WERI-Rb-1 (cell line): ENCODE measurements at places on chromosomes 7 and 10.

GRCh38 chr10:124644771-124645415 lies 99.3 kb downstream of the FAM53B start:
- no peak for DNase-seq

- no peak for DNase-seq
Measured at GRCh38 chr10:88091490-88092061, 228.2 kb downstream of the PTEN start.

DNA sequence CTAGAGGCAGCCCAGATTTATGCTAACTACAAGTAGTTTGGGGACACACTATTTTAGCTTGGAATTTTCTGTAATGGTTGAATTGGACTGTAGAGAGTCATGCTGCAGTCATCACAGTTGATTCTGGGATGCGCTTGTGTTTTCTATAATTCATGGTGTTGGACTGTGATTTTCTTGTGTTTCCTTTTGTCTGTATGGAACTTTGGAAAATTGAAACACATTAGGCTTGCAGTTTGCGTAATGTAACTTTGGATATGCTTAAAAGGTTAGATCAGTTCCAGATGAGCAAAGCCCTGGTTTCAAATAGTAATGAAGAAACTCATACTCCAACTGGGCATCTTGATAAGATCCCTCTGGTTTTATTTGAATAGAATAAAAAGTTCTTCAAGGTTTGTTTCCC lies 502.2 kb downstream of the ARL4A start:
- DNase-seq = no peak

- DNase-seq = no peak
Measured at GRCh38 chr10:90032519-90032918, 331.1 kb downstream of the KIF20B start.

DNA sequence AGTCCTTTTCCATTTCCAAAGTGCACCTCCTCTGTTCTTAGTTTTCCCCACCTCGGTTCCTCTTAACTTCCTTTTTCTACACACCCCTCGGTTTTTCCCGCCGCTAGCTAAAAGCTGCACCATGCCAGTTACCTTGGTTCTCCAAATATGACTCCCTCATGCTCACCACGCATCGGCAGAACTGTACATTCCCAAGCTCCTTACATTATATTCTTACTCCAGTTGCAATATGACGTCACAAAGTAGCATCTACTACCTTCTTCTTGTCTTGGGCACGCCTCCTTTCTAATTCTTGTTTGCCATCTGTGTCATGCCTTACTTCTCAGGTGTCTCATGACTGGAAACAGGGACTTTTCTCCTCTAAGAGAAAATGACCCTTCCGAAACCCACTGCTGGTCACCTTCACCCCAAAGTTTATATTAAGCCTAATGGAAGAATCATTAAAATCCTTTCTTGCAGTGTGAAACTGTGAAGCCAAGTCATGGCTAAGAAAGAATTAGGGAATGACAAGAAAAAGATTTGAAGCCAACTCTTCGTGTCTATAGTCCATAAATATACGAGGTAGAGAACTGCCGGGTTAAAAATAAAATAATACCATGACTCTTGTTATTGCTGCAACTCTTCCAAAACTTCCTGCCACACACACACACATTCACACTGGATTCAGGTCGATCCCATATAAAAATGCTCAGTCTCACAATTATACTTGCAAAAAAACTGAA lies 1.7 kb downstream of the ESYT2 start:
- DNase-seq = no peak

DNA sequence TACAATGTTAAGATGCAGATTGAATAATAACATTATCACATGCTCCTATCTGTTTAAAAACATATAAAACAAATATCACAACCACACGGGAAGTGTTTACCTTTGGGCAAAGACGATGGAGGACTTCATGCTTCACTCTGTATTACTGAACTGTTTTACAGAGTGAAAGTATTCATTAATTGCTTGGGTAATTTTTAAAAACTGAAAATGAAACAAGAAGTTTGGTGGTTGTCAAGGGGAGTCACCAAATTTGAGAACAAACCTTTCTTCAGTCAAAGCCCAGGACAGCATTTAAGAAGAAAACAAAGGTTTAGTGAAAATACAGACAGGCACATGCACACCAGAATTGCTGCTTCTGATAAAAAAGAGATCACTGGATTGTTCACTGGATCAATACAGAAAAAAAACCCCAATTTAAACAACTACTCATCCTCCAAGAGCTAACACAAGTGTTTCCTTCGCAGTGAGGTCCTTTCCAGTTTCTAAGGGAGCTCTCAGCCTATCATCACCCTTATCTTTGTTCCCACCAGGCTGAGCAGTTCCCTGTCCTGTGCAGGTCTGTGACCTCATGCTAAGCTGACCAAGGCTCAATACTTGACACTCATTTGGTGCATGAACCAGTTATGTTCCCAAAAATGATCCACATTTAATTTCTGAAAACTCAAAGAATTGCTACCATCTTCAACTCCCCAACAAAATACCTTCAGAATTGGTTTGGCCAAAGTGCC lies 8.8 kb downstream of the PARP12 start:
- DNase-seq = no peak

DNA sequence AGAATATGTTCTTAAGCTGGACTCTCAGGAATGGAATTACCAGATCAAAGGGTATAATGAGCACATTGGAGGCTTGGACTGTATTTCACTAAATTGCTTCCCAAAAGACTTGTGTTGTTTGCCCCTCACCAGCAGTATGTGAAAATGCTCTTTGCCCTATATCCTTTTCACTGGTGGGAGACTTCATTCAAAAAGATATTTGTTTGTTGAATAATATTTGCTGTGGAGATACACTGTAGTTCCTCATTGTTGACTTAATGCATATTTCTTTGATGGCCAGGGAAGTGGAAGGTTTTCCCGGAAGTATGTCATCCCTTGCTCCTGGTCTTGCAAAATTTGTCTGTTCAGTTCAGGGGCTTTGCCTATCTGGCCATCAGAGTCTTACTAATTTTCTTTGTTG lies 19.4 kb downstream of the GSTO2 start:
- DNase-seq = no peak

- DNase-seq = peak; percentile 68
Measured at GRCh38 chr10:15106352-15107013, 9.3 kb downstream of the RPP38 start.

DNA sequence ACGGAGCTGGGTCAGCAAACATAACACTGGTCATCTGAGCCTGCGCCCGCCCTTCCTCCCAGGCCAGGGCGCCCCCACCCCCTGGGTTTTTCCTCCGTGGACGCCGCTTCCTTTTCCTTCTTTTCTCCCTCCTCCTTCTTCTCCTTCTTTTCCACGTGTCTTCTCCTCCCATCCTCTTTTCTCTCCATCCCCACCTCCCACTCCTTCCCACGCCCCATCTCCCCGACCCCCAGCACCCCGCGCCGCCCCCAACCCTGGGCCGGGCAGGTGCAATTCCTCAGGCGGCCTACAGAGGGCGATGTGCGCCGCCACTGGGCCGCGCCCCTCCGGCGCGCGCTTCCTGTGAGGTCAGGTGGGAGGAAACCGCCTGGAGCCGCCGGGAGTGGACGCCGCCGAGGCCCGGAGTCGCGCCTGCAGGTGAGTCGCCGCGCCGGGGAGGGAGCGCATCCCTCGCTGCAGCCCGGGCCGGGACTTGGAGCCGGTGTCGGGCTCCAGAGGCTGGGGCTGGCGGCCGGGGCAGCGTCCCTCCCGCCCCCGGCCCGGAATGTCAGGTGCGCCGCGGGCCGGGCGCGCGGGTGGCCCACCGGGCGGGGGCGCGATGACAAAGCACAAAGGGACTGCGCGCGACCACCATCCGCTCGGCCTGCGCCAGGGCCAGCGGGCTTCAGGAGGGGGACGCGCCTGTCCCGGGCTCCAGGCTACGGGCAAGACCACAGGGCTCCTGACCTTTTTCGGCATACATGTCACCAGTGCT lies at the start of gene FAM241B:
FAM241B (plus strand) TSS at position 351 of the 754 bp plus-strand sequence. CDS start 1,497 bp downstream, outside the sequence.
- DNase-seq = peak; percentile 83
